HFFc6 (cell line): ENCODE measurements at places on chromosomes 12 and 14. TPM values are rescaled to one million over a fixed set of nuclear protein-coding genes. Genes with fewer than 3 reads are reported as not detected.

- no peak for DNase-seq
Measured at GRCh38 chr12:126424696-126425095, 1359.5 kb downstream of the AACS start.

DNA sequence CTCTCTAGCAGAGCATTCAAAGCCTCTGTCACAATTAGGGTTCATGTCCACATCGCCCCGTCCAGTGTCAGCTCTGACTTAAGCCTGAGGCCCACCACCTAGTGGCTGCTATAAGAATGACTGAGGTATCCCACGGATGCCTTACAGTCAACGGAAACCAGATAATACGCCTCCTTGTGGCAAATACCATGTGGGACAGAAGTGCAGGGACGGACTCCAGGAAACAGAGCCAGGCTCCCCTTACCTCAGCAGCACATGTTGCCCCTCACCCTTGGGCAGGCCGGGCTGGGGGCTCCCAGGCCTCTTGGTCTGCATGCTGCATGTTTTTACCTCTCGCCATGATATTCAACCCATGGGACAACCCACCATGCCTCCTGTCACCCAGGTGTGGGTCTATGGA is 86.3 kb downstream of the VWF start:
- peak; percentile 63 for DNase-seq

GRCh38 chr12:58009405-58010195 is 68.2 kb downstream of the ATP23 start:
- DNase-seq: no peak

The RTN1 gene
- total RNA-seq: not detected in 2 replicates

GRCh38 chr14:76920331-76921087 is 94.3 kb downstream of the LRRC74A start:
- no peak for DNase-seq
